ENCODE measurements at places on chromosomes 6 and 20.

DNA sequence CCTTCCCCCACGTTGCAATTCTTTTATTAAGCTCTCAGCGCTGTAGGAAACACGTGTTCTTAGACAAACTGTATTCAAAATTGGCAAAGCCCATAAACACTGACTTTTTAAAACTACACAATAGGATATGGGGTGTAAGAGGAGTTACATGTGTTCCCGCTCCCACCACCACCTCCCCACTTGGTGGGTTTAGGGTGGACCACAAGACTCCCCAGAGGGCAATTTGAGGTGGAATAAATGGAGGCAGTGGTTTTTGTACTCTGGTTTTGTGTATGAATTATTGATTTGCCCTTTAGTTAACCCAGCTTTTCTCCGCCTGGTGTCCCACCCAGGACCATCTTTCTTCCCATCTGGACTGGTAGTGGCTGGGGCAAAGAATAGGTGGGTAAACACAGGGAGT lies 3.7 kb downstream of the UQCC2 start:
- no peak for DNase-seq

- no peak for DNase-seq
Measured at GRCh38 chr20:41938353-41938752, 320.2 kb upstream of the CHD6 start.

DNA sequence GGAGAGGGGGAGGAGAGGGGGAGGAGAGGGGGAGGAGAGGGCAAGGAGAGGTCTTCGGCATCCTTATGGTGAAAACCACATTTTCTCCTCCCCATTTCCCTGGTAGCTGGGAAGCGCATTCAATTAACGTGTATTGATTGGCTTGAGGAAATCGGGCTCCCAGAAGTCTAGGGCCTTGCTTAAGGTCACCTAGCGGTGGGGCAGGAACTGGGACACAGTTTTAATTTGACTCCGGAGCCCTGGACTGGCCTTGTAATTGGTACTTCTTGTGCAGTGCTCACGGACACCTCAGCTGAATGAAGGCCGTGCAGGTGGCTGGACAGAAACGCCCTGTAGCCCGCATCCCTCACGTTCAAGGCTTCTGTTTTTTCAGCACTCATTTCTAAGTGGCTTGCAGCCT lies 42.8 kb downstream of the CTCFL start:
- no peak for DNase-seq

DNA sequence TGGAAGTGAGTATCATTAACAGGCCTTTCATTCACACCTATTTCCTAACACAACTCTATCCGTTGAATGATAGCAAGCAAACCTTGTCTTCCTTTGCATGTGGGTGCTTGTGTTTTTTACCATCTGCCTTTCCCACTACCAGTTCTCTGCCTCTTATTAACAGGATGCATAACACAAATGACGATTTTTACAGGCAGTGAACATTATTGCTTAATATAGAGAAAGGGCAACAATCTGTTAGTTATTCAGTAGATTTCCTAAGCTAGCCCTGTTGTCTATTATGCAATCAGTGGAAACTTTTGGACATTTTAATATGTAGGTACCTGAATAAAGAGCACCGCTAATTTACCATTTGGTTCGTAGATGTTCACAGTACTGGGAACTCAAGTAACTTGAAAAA lies 348.8 kb upstream of the PLCB4 start:
- no peak for DNase-seq

Data from D721Med (cell line).